ENCODE measurements at places on chromosomes 1 and 21.

DNA sequence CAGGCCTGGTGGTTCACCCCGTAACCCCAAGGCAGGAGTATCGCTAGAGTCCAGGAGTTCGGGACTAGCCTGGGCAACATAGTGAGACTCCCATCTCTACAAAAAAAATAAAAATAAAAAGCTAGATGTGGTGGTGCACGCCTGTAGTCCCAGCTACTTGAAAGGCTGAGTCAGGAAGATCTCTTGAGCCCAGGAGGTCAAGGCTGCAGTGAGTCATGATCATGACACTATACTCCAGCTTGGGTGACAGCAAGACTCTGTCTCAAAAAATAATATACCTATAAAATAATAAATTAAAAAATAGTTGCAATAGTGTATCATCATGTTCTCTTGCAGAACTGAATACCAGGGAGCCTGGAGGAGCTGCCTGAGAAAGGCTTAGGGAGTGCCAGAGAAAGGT is 19.9 kb upstream of the TMEM39B start:
- no peak for DNase-seq

- no peak for DNase-seq
Measured at GRCh38 chr1:71780681-71781080, 501.7 kb downstream of the NEGR1 start.

GRCh38 chr1:209486861-209487593 is 96.5 kb upstream of the CAMK1G start:
- no peak for DNase-seq

GRCh38 chr1:116311193-116311592 is 61.9 kb upstream of the ATP1A1 start:
- DNase-seq, result no peak

- DNase-seq, result no peak
Measured at GRCh38 chr1:207923561-207923960, 12.6 kb upstream of the CD34 start.

Data from activated CD8-positive, alpha-beta memory T cell treated with anti-CD3 and anti-CD28 coated beads, Interleukin-2, amount 10 ng/mL, durations not matched to agents 7 days and 5 days (primary cell).